ENCODE measurements at places on chromosomes 6 and 20.

DNA sequence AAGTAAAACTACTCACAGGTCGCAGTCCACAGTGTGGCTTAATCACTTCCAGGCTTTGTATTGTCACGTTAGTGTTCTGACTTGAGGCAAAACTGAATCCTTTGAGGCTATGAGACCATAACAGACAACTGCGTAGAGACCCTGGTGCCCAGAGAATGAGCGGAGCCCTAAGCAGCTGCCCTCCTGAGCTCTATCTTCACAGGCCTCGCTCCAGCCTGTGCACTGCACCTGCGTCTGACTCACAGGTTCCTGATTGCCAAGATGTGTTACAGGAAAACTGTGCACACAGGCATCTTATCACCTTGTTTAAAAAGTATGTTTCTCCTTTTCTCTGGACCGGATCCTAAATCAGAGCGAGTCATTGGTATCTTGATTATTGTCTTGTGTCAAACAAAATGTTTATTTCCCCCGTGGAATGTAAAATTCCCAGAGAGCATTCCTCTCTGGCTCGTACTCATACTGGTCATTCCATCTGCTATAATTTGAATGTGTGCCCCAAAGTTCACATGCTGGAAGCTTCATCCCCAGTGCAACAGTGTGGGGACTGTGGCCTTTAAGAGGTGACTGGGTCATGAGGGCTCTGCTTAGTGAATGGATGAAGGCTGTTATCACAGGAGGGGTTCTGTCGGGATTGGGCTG is 25.7 kb downstream of the PRR18 start:
- no peak for DNase-seq

- DNase-seq, result no peak
These were observed 148.3 kb upstream of the SCGN start for GRCh38 chr6:25503686-25504085.

DNA sequence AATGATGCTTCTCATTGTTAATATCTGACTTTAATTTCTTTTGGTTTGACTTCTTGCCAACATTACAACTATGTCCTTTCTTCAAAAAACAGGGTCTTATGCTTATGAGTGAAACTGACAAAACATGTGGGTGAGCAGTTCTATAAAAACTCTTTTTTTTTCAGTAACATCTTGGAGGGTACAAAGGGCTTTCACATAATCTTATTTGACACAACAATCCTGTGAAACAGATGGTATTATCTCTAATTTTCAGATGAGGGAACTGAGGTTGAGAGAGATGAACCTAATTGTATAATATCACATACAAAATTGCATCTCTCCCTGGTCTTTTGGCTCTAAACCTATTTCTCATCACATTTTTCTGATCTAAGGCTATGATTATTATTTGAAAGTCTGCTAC is 38.3 kb downstream of the MAPK14 start:
- DNase-seq, result no peak

GRCh38 chr6:2743280-2744208 is 7.2 kb downstream of the MYLK4 start:
- no peak for DNase-seq

DNA sequence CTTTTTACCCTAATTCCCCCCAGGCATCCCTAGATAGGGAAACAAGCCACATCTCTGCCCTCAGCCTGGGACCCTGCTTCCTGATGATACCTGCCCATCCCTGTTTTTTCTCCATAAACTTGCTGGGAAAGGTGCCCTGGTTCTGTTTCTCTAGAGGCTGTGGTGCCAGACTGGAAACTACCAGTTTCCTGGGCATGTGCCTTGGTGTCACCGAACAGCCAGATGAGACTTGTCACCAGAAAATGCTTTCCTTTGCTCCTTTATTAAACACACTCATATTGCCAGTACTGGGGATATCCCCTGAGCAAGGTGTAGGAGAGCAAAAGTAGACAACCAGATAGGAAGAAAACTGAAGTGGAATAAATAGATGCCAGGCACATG is 16.8 kb downstream of the SRSF3 start:
- no peak for DNase-seq

- DNase-seq, result peak; percentile 7
These were observed 56.5 kb downstream of the CD40 start for GRCh38 chr20:46174469-46175126.

- DNase-seq, result no peak
These were observed 441.5 kb upstream of the FLRT3 start for GRCh38 chr20:14778875-14779274.

- no peak for DNase-seq
These were observed 26.9 kb downstream of the BFSP1 start for GRCh38 chr20:17504066-17504897.

GRCh38 chr6:151248295-151248694 is 8.5 kb downstream of the AKAP12 start:
- no peak for DNase-seq

GRCh38 chr6:11217360-11218101 is 14.9 kb downstream of the NEDD9 start:
- no peak for DNase-seq

- DNase-seq, result no peak
These were observed 245.1 kb upstream of the KCNQ5 start for GRCh38 chr6:72376736-72377135.

DNA sequence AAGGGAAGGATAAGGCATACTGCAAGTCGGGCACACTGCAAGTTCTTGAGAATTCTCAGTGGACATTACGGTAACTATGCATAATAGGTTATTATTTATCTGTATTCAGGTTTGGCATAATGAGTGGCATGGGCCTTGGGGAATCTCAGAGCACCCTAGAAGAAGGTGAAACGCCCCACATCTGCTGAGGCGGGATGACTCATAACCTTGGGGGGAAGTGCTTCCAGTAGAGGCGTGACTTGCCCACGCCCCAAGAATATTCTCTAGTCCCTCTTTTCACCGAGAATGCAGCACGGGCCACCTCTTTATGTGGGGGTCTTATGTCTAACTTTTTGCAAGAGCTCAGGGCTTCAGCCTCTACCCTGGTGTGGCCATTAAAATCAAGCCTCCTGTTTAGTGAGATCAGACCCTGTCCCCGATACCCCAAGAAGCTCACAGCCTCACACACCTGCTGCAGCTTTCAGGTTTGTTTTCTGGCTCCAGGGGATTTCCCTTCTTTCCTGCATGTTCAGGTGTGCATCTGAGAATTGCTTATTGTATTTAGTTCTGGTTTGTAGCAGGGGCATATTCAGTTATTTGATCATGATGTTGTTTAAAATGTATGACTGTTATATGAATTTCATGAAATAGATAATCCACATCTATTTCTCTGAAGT is 19.1 kb downstream of the ZFP64 start:
- no peak for DNase-seq

GRCh38 chr6:54846243-54846856 is at the start of gene FAM83B:
Gene FAM83B, plus strand, starts transcription at chr6:54846771. Its CDS starts 23,476 bp downstream, at chr6:54870247.
- DNase-seq, result no peak

DNA sequence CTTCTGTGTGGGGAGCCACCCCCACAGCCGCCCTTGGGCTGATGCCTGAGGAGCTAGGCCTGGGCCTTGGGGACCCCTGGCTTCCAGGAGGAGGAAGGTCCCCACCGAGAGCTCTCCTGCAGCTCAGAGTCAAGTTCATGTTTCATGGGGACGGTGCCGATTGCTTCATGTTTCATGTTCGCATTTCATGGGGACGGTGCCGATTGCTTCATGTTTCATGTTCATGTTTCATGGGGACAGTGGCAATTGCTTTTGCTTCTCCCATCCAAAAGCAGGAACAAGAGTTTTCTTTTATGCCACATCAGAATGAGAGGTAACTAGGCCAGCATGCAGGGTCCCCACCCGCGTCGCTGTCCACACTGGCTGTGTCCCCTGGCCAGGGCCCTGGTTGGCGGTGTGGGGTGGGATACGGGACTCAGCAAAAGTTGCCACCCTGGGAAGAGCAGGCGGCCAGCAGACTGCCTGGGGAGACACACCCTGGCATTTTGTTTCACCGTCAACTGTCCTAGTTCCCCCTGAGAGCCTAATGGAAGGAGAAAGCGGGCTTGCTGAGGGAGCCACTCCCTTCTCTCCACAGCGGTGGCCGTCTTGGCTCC is 46.0 kb downstream of the DACT2 start:
- DNase-seq, result no peak

DNA sequence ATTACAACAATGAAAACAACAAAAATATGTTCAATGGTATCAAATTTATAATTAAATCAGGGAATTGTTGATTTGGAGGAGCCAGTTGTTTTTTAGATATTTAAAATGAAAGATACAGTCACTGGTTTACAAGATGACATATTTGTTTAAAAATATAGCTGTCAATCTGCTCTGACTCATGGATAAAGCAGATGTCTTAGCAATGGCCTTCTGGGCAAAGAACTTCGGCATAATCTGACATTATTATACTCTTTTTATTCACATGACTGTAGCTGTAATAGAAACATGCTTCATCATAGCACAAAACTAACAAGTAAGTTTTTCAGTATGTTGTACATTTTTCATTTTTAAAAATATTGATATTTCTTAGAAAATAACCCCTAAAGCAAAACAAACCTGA is 267.4 kb downstream of the CENPW start:
- DNase-seq, result no peak

DNA sequence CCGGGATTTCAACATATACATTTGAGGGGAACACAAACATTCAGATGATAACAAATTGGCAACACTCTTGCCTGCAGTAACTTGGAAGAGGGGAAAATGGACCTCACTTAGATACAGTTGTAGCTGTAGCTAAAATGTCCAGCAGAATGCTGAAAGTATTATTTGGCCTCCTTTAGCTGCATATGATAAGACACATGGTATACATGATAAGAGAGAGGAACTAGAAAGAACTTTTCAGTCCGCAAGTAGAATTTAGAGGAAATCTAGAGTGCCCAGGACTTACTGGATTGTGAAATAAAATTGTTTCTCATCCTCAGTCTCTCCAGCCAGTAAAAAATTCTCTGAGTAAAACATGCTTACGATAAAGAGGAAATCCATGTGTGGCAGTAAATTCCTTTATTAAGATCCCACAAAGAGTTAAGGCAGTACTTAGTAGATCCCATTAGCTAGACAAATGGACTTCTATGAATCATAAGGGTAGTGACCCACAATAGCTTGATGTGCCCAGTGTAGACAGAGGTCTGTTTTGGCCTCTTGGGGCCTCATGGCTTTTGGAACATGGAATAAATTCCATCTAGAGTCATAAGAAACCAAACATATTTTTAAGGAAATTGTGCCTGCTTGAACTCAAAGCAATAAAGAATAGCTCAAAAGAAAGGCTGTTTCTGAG is 87.9 kb upstream of the RBM24 start:
- DNase-seq, result no peak
